ENCODE measurements at places on chromosomes 1 and 21.

DNA sequence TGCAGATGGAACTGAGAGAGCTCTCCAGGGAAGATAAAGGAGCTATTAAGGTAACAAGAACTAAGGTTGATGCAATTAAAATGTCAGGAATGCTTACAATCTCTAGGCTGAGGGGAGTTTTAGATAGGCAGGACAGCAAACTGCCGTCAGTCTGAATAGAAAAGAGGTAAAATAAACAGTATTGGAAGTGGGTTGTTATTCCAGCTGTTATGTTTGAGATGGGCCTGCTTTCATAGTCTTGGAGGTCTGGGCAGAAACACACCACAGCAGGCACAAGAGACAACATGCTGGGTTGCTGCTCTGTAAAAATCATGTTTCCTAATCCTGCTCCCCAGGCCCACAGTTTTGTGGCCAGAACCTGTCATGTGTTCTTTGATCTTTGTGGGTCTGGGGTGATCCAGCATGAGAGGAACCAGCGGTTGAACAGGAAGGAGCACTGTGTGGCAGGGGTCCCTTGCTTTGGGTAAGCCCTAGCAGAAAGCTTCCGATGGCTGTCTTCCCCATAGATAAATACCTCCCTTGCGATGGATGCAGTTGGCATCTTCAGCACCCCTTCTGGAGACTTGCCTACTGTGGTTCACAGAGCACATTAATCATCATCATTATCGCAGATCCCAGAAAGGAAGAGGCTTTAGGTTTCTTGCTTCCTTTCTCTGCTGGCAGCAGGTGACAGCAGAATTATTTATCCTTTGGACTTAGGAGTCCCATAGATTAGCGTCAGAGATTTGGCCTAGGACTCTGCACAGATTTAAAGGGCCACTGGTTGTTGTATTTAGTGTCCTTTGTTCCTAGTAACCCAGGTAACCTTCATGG is 97.1 kb downstream of the AK5 start:
- no peak for DNase-seq

GRCh38 chr1:54476530-54477109 is 70.4 kb upstream of the SSBP3 start:
- DNase-seq = no peak

DNA sequence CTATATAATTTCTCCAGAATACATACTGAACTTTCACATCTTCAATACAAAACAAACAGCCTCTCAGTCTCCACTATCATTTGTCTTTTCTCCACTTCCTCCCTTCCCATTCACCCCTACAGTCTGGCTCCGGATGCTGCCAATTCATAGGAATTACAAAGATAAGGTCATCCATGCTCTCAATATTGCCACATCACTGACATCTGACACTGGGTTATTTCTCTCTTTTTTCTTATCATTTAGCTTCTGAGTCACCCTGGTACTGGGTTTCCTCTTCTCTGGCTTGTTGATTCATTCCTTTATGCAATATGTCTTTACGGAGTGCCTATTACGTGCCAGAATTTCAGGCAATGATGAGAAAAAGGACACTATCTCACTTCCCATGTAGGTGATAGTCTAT is 3.1 kb upstream of the SH3BP5L start:
- DNase-seq = no peak

GRCh38 chr1:228754646-228755268 is 19.5 kb downstream of the RHOU start:
- DNase-seq = no peak

DNA sequence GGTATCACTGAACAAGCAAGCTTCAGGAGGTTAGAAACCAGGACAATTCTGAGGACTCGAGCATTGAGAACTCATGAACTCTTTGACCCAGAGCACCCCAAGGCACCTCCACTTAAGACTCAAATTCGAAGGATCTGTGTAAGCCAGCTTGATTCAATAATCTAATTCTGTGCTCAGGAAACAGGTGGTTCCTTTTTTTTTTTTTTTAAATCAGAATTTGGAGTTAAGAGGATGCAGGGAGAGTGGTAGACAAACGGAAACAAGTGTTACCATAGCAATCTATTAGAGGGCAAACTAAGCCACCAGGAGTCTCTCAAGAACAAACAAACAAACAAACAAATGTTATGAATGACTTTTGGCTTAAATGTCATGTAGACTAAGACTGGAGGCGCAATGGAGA is 53.8 kb upstream of the DPH5 start:
- DNase-seq = no peak

DNA sequence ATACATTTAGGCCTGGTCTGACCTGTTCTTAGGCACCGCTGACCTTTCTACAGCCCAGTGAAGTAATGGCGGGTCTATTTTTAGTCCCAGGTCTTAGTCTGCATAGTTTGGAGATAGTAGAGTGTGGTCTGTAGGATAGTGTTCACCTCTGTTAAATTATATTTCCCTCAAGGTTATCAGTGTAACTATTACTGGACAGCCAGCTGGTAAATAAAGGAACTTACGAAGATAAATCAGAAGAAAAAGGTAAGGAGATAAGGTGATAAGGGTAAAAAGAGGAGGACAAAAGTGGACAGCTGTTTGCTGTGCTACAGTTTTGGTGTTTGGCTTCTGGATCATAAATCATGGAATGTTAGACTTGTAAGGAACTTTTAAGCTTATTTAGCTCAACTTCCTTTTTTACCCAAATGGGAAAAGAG is 8.7 kb downstream of the XPR1 start:
- no peak for DNase-seq

- DNase-seq = no peak
Measured at GRCh38 chr1:118118469-118118868, 66.6 kb downstream of the SPAG17 start.

DNA sequence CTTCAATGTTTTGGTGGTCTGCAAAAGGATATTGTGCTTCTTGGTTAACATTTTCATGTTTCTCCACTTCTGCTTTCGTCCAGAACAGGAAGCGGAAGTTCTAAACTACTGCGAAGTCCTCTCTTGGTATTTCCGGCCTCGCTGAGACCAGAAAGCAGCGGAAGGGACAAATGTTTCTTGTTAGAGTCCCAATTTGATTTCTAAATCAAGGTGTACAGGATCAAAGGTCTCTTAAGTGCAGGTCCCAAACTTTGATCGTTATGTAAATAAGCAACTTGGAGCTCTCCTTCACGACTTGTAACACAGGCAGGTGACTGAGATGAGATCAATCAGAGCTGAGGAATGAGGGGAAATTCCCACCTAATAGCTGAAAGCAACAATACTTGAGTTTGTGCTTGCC is 40.1 kb upstream of the HMCN1 start:
- peak; percentile 16 for DNase-seq

GRCh38 chr1:19339214-19339861 is 27.2 kb downstream of the SLC66A1 start:
- DNase-seq = no peak

GRCh38 chr1:201648066-201648906 is 109.4 kb downstream of the NAV1 start:
- no peak for DNase-seq

DNA sequence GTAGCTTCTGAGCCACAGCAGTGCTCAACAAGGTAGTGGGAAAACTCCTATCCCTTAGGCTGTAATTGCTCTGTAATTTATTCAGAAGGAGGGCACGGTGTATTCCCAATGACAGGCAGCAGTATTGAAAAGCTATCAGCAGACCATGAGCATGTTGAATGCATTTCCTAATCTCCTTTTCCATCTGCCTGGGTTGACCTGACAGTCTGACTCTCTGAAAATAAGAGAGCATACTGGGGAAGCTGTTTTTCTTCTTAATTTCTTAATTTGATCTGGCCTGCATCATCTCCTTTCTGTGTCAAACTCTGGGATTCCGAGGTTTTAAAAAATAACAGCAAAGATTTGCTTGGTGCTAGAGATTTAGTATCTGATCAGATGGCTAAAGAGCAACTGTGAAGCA is 88.1 kb upstream of the SLC35F3 start:
- DNase-seq = no peak

DNA sequence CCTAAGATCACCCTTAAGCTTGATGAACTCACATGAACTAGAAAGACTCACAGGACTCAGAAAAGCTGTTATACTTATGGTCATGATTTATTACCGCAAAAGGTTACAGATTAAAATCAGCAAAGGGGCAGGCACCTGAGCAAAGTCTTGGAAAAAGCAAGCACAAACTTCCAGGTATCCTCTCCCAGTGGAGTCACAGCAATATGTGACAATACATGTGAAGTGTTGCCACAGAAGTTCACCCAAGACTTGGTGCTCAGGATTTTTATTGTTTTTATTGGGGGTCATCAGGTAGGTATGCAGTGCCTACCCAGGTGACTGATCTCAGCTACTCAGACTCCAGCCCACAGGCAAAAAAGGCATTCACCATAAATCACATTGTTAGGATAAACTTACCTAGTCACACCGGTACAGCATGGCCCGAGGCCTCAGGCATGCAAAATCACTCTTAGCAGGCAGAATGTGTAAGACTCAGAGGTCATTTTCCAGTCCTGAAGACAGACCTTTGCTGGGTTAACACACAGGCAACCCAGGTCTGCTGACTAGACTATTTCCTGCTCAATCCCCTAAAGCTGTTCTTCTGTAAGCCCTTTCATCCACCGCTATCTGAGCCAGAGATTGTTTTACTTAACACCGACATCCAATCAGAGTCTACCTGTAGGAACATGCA is 55.6 kb downstream of the SSX2IP start:
- no peak for DNase-seq

GRCh38 chr1:111141245-111142220 is 1.5 kb downstream of the CEPT1 start:
- no peak for DNase-seq

GRCh38 chr1:99570486-99571089 is 75.3 kb upstream of the PALMD start:
- DNase-seq = no peak

DNA sequence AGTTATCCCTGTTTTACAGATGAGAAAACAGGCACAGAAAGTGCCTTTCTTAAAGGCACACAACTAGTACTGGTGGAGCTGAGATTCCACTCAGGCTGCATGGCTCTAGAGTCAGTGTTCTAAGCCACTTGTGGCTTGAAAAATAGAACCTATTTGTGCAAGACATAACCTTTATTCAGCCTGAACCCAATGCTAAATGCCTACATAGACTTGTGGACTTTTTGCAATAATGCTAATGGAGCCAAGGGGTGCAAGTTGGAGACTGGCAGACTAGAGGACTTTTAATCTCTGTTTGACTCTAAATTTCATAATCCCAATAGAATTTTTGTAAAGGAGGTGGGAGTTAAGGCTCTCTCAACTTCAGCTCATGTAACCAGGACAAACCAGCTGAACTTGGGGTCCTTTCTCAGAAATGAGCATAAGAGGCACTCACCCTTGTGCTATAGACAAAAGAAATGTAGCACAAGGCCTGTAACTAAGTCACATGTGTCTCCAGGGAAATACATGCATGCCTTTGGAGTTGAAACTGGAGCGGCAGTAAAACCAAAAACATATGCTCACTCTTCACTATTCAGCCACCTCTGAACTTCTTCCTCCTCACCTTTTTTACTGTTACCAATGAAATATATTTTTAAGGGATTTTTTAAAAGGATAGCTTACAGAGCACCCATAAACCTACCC is 43.0 kb upstream of the AK4 start:
- no peak for DNase-seq

- no peak for DNase-seq
Measured at GRCh38 chr1:108050911-108051629, 86.1 kb upstream of the VAV3 start.

GRCh38 chr1:58983633-58984245 is 199.9 kb upstream of the JUN start:
- DNase-seq = no peak

- DNase-seq = no peak
Measured at GRCh38 chr1:226223786-226224244, 351 bp downstream of the MIXL1 start.

GRCh38 chr1:164716992-164717703 is 158.2 kb downstream of the PBX1 start:
- no peak for DNase-seq

- no peak for DNase-seq
Measured at GRCh38 chr1:65959896-65960567, 167.3 kb downstream of the PDE4B start.

- DNase-seq = no peak
Measured at GRCh38 chr1:72037745-72038343, 244.5 kb downstream of the NEGR1 start.

GRCh38 chr1:55632058-55632457 is 416.9 kb upstream of the USP24 start:
- DNase-seq = no peak

- DNase-seq = no peak
Measured at GRCh38 chr21:21897275-21897883, 899.2 kb downstream of the NCAM2 start.

DNA sequence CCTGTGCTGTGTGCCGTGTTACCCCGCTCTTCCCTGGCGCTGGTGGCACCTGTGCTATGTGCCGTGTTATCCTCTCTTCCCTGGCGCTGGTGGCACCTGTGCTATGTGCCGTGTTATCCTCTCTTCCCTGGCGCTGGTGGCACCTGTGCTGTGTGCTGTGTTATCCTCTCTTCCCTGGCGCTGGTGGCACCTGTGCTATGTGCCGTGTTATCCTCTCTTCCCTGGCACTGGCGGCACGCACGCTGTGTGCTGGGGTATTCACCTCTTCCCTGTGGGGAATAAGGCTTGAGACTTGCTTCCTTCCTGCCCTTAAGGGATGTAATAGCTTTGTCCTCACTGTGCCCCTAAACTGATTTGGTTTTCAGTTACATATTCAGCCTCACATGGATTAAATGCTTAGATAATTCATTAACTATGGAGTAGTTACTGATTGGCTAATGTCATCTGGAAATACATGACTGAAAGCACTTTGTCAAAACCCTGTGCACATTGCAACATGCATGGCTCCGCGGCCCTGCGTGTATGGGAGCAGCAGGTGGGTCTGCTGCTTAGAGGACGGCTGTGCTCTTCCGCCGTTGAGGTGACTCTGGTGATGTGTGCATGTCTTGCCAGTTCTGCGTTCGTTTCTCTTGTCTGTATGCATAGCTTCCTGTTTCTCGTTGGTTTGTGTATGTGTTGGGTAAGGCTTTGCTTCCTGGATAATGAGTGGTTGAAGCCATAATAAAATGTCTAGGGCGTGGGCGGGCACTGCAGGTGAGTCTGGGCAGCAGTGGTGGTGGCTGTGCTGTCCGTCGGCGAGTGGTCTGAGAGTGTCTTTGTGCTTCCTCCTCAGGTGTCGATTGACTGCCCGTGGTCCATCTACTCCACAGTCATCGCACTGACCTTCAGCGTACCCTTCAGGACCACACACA is 17.9 kb upstream of the PWP2 start:
- no peak for DNase-seq

DNA sequence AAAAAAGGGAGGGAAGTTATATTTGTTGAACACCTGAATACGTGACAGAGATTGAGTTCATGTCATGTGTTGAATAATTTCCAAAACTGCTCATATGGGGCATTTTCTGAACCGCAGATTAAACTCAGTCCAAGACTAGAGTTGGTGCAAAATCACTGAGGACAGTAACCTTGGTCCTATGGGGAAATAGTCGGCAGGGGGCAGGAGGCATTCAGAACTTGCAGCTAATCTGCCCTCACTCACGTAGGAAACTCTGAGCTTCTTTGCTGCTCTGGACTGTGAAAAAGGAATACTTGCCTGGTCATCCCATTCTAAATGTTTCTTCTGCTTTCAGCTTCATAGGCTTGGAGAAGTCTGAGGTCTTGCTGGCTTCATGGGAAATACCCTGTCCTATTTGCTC is 228.3 kb upstream of the ZP4 start:
- no peak for DNase-seq

Measured in stimulated activated naive CD4-positive, alpha-beta T cell (primary cell).